ENCODE measurements at places on chromosomes 16 and 17. TPM values are rescaled to one million over a fixed set of nuclear protein-coding genes. Genes with fewer than 3 reads are reported as not detected.

Gene CEP295NL
- 0.31 TPM for total RNA-seq

Gene KIFC3
- 184 TPM for total RNA-seq

Gene KRTAP9-9
- total RNA-seq, result not detected

Gene YBX2
- total RNA-seq, result 0.40 TPM

Gene KRT39
- not detected for total RNA-seq

Gene SNAI3
- not detected for total RNA-seq

Gene OTOP3
- not detected for total RNA-seq

Gene ST6GALNAC1
- total RNA-seq, result 0.46 TPM

Data from A549 treated with RU486 at 1 μM for 4 hours (cell line).